ENCODE measurements at places on chromosomes 12 and 14.

DNA sequence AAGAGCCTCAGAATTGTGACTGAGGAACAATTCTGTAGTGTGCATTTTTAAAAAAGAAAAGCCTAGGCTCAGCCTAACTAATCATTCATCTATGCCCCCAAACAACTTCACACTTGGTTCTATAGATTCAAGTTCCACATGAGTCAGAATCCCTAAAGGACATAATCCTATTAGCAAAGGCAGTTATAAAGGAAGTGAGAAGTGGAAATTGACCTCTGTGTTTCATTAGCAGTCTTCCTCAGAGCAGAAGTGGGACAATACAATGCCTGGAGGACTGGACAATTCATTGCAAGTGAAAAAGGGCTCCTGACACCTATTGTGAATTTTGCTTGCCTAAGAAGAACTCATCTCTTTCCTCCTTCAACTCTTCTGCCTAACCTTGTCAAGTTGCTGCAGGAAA, 222.3 kb downstream of the PTPRO start:
- DNase-seq = no peak

GRCh38 chr12:65656891-65657351, 167.4 kb upstream of the HMGA2 start:
- no peak for DNase-seq

GRCh38 chr12:112927925-112928324, 10.3 kb upstream of the OAS3 start:
- no peak for DNase-seq

- no peak for DNase-seq
Measured at GRCh38 chr14:91410771-91411536, 6.7 kb downstream of the CCDC88C start.

DNA sequence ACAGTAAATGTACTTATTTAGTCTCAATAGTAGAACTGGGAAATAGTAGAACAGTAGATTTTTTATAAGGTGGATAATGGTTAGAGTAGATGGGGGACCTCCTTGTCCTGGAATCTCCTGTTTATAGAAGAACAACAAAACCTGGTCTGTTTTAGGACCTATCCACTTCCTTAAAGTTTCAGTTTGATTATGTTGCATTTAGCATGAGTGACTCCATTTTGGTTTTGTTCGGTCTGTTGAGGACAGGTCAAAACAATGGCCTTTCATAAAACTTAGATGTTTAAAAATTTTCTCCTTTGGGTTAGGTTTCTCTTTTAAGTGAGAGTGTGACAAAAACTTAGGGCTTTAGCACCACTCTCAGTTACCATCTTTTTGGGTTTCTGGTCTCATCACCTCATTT, 308.9 kb downstream of the BTG1 start:
- no peak for DNase-seq

DNA sequence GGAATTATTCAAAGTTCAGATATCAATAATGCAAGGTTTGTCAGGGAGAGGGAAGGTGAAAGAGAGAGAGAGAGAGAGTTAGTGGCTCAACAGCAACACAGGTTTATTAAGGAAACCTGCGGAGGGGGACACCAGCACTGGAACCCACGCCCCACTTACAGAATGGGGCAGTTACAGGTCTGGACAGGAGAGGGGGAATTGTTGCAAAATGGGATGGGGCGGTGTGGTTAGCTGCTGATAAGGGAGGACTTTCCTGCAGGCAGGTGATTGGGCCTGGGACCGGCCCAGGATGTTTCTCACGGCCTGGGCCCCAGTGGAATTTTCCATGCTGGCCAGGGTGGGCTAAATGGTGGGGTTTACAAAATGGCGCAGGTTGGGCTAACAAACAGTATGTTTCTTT, 278.2 kb upstream of the SLC16A7 start:
- no peak for DNase-seq

DNA sequence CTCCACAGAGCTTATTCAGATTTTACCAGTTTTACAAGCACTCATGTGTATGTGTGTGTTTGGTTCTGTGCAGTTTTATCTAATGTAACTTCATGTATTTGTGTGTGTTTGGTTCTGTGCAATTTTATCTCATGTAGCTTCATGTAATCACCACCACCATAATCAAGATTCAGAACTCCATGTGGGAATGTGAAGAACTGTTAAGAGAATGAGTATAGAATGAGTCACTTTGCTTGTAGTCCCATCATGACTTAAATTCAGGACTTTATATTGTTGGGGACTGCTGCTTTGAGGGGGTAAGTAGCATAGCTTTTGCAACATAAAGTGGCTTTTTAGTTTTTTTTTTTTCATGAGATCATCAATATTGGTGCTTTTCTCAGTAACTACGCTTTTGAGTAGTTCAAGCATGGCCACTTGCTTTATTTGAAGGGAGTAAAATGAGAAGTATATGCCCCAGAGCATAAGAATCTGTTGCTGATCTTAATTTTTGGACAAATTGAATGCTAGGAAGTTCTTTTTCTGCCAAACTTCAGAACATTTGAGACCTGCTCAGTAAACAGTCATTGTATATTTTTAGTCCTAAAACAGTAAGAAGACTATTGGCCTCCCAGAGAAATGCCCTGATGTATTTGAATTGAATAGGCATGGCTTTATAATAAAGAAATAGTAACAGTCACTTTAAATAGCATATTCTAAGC, 28.8 kb downstream of the PROX2 start:
- no peak for DNase-seq

- no peak for DNase-seq
Measured at GRCh38 chr12:22628228-22628627, 3.3 kb downstream of the ETNK1 start.

GRCh38 chr12:69623970-69624369, 13.3 kb upstream of the LRRC10 start:
- no peak for DNase-seq

GRCh38 chr14:63443988-63444387, 99.2 kb downstream of the PPP2R5E start:
- no peak for DNase-seq

DNA sequence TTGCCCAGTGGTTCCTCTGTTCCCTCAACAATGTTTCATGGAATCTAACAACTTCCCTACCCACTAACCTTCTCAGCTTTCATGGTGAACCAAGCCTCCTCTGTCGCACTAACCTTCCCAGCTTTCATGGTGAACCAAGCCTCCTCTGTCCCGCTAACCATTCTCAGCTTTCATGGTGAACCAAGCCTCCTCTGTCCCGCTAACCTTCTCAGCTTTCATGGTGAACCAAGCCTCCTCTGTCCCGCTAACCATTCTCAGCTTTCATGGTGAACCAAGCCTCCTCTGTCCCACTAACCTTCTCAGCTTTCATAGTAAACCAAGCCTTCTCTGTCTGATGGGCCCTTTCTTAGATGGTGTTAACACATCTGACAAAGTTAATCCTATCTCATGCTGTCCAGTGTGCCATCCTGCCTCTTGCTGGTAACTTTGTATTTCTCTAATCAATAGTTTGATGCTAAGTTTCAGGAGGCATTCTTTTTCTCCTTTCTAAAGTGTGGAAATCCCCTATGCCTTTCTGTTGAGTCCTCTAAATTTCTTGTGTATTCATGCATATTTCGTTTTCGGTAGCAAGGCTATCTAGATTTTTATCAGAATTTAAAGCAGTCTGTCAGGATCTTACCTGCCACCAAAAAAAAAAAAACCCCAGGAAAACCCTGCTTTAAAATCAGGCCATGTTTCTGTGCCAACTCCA, 26.8 kb upstream of the KCNK13 start:
- peak; percentile 16 for DNase-seq

GRCh38 chr12:71157601-71158233, at the start of gene TSPAN8:
TSPAN8 (minus strand) TSS chr12:71157999; CDS start chr12:71157678, 321 bp downstream.
- no peak for DNase-seq

- DNase-seq = no peak
Measured at GRCh38 chr14:35944847-35945246, 118.7 kb downstream of the BRMS1L start.

GRCh38 chr12:106900554-106900953, 55.2 kb upstream of the TMEM263 start:
- no peak for DNase-seq

GRCh38 chr12:100075598-100075997, 67.1 kb downstream of the BLTP3B start:
- DNase-seq = no peak

DNA sequence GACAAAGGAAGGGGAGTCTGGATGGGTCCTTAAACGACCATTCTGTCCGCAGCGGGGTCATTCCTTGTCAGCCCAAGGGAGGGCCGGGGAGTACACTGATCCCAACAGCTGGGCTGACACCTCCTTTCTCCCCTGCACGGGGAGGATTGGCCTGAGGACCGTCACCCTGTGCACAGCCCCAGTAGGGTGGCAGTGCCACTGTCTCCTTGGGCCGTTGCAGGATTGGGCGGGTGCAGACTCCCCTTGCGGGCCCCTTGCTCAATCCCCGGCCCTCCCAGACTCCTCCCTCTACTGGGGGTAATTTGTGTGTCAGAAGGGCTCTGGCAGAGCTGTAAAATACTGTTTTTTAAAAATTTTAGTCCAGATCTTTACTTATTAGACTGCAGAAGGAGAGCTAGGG, 12.6 kb upstream of the AMN start:
- DNase-seq = no peak

- no peak for DNase-seq
Measured at GRCh38 chr12:104547235-104547634, 90.5 kb downstream of the CHST11 start.

GRCh38 chr12:24940157-24940556, 8.7 kb downstream of the BCAT1 start:
- no peak for DNase-seq

GRCh38 chr12:3751151-3752095, 1.5 kb downstream of the CRACR2A start:
- no peak for DNase-seq

Data from GM12878 (cell line).